ENCODE measurements at places on chromosomes 3 and 15.

GRCh38 chr3:143443851-143444331, 324.3 kb downstream of the CHST2 start:
- DNase-seq = peak; percentile 51

DNA sequence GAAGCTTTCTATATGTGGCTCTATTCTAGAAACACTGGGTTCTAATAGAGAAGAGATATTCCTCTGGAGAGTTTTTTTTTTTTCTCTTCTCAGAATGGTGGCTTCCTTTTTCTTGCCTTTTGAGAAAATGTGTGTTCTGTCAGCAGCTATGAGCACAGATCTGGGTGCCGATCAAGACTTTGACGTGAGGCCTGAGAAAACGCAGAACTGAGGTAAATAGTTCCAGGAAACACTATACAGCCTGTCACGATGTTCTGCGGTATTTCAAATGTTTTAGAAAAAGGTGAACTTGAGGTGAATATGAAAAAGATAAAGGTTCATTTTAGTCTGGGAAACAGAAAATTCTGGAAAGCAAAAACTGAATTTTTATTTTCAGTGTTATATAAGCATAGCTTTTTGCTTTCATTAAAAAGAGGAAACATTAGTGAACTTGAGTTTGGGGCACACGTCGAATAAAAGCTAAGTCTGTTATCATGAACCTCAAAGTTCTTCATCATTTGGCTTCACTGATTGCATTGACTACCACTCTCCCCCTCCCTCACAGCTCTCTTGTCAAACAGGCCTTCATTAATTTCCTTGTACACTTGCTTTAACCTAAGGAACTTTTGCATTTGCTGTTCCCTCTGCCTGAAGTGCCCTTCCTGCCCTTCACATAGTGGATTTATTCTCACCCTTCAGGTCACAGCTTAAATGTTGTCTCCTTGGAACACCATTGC, 265.1 kb downstream of the NFKBIZ start:
- no peak for DNase-seq

GRCh38 chr3:23302271-23302670, 99.1 kb downstream of the UBE2E2 start:
- DNase-seq = no peak

GRCh38 chr3:150511122-150511821, 35.0 kb downstream of the SERP1 start:
- no peak for DNase-seq

DNA sequence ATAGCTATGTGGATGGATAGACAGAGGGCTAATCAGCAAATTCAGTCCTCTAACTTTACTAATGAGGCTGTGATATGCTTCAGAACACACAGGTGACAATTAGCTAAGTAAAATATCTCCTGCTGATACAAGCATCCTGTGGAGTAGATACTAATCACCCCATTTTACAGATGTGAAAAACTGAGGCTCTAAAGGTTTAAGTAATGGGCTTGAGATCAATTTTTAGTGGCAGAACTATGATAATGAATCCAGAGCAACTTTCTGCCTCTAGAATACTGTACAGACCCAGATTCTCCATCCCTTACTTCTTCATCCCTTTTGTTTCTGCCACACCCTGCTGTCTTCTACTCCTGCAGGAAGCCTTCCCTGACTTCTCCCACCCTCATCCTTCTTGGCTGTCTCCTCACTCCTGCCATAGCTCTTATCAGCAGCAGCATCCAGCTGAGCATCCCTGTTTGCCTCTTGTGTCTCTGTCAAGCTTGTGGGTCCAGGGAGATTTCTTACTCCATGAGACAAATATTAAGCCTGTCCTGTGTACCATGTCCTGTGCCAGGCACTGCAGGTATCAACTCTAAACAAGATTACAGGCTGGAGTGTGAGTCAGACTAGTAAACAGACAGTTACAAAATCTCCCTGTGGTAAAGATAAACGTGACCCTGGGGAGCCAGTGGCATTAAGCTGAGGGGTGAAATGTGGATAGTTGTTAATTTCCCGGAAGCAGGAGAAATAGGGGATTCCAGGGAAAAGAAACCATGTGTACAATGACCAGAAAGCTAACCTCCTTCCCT, 39.2 kb downstream of the SLC6A11 start:
- no peak for DNase-seq

DNA sequence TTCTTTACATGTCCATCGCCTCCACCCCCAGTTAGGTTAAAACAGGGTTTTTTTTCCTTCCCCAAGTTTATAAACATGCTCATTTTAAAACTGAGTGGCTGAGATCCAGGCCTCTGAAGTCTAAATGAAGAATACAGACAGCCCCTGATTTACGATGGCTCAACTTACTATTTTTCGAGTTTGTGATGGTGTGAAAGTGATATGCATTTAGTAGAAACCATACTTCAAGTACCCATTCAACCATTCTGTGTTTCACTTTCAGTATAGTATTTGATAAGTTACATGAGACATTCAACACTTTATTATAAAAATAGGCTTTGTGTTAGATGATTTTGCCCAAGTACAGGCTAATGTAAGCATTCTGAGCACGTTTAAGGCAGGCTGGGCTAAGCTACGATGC, 30.5 kb upstream of the GNB5 start:
- no peak for DNase-seq

DNA sequence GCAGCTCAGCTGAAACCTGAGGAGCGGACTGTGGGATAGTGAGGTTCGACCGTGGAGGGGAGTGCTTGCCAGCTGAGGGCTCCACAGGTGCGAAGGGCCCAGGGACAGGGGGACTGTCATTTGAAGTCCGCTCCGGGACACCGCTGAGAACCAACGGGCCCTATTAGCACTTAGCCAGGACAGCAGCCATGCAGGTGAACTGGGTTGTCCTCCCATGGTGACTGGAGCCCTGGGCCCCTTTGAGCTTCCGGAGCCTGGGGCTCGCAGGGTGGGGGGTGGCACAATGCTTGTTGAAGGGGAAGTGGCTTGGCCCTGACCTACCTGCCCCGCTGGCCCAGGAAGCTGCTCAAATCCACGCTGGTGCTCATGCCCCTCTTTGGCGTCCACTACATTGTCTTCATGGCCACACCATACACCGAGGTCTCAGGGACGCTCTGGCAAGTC, 24.7 kb downstream of the PTH1R start:
- DNase-seq = no peak

DNA sequence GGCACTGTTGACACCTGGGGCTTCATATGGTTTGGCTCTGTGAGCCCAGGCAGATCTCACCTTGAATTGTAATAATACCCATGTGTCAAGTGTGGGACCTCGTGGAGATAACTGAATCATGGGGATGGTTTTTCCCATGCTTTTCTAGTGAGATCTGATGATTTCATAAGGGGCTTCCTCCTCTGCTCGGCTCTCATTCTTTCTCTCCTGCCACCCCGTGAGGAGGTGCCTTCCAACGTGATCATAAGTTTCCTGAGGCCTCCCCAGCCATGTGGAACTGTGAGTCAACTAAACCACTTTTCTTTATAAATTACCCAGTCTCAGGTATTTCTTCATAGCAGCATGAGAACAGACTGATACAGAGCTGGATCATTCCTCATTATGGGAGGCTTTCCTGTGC, 655.9 kb upstream of the ADAMTS9 start:
- no peak for DNase-seq

- peak; percentile 37 for DNase-seq
These were observed 25.8 kb upstream of the RSL24D1 start for GRCh38 chr15:55222588-55222987.

- no peak for DNase-seq
These were observed 12.2 kb downstream of the CD80 start for GRCh38 chr3:119547227-119547626.

- DNase-seq = no peak
These were observed 167.0 kb downstream of the EBLN2 start for GRCh38 chr3:73228437-73228836.

- peak; percentile 24 for DNase-seq
These were observed 695 bp downstream of the GMPS start for GRCh38 chr3:155870945-155871745.

- DNase-seq = no peak
These were observed 806.7 kb upstream of the EPHA6 start for GRCh38 chr3:96007650-96008195.

DNA sequence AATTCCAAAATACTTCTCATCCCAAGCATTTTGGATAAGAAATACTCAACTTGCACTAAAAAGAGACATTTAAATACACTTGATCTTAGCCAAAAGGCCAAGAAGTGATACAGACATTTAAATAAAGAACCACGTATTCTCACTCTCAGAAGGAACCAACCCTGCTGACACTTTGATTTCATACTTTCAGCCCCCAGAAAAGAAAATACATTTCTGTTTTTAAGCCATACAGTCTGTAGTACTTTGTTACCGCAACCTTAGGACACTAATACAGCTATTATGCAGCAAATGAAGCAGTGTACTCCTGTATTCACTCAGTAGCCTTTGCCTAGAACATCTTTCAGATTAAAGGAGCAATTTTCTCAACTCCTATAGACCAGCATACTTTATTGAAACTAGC, 86.7 kb downstream of the TBC1D5 start:
- no peak for DNase-seq

- no peak for DNase-seq
These were observed 105.6 kb upstream of the DLG1 start for GRCh38 chr3:197404030-197404429.

GRCh38 chr3:23671851-23672589, 133.7 kb upstream of the UBE2E1 start:
- no peak for DNase-seq

DNA sequence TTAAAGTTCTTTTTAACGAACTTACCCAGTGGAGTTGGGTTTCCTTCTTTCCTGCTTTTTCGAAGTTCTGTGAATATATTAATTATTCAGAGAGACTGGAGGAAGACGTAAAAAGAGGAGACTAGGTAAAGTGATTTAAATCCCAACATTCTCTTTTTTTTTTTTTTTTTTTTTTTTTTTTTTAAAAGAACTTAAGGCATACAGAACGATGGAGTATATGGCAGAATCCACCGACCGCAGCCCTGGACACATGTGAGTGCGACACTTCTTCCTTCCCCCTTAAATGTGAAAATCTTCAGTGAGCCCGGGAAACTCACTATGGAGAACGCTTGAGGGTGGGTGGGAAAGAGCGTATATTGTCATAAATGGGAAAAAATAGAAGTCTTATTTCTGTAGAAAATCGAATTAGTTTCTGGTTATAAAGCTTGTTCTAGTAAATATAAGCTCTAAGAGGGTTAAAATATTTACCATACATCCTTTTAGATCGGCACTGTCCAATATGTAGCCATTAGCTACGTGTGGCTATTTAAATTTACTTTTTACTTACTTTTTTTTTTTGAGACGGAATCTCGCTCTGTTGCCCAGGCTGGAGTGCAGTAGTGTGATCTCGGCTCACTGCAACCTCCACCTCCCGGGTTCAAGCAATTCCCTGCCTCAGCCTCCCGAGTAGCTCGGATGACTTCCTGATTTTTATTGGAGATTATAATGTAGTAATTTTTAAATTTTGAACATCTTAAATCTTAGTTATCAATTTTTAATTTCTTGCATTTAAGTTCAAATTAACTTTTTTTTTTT, 892 bp downstream of the NMD3 start:
- peak; percentile 29 for DNase-seq

- DNase-seq = no peak
These were observed 134.8 kb downstream of the THRB start for GRCh38 chr3:24359645-24360462.

GRCh38 chr3:33829720-33830119, 31.3 kb downstream of the PDCD6IP start:
- DNase-seq = no peak

- DNase-seq = no peak
These were observed 1105.9 kb downstream of the NAALADL2 start for GRCh38 chr3:175965036-175965435.

DNA sequence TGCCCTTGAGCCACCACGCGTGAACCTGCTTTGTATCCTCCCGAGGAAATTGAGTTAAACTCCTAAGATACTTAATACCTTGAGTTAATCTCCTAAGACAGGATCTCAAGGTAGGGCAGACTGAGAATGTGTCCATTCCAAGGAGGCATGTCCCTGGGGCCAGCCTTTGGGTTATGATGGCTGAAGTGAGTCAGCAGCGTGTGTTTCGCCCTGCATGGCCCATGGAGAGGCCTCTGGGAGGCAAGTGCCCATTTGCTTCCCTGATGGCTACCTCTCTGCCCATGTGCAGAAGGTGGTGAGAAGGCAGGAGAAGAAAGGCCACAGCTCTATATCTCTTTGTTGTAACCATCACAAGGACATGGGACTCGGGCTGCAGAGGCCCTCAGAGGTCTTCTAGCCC, 36.7 kb upstream of the LIMD1 start:
- DNase-seq = no peak

DNA sequence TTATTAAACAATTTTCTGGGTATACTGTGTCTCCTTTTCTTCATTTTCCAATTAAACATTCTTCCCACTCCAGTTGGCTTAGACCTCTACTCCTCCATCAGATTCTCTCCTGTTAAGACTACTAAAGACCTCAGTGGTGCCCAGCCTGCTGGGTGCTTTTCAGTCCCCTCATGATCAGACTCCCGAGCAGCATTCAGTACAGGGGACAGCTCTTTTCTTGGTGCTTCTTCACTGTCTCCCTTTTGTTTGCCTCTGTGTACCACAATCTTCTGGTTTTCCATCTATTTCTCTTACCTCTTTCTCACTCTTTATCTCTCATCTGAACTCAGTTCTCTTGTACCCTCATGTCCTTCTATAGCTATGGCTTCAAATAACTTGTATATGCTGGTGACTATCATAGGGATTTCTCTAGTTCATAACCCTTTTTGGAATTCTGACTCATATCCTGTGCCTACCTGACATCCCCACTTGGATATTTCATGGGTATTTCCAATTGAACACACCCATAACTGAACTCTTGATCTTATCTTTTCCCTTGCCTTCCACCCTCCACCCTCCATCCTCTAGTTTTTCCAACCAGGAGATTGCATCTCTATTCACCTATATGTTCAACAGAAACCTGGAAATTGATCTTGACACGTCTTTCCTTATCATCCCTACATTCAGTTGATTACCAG, 55.6 kb upstream of the ABHD10 start:
- DNase-seq = no peak

GRCh38 chr3:122031123-122031468, 9.0 kb upstream of the ILDR1 start:
- no peak for DNase-seq

- DNase-seq = no peak
These were observed 36.1 kb upstream of the CRTC3 start for GRCh38 chr15:90493647-90494046.

DNA sequence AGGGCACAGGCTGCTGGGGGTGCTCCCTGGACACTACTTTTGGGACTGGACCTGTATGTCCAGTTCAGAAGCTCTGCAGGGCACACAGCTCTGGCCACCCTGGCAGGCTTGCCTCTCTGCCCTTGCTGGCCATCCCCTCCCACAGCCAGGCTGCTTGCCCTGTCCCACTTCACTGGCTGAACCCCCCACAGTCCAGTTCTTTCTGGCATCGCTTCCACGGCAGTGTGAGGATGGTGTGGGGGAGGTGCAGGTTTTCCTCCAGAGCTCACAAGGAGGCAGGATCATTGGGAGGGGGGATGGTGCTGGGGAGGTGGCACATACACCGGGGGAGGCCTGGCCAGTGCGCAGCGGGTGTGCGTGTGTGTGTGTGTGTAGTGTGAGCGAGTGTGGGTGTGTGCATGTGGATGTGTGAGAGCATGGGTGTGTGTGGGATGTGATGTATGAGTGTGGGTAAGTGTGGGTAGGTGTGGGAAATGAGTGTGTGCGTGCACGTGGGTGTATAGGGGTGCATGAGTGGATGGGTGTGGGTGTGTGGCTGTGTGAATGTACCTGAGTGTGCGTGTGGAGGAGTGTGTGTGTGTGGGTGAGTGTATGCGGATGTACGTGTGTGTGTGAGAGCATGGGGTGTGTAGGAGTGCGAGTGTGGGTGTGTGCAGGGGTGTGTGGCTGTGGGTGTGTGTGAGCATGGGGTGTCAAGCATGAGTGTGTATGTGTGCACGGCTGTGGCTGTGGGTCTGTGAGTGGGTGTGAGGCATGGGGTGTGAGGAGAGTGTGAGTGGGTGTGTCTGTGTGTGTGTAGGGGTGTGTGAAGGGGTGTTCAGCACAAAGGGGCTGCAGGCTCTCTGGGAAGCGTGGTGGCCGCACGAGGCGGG, 155.2 kb downstream of the NSMCE3 start:
- no peak for DNase-seq

Data from pons (tissue), 1 donor.